ENCODE measurements at places on chromosomes 6 and 20.

DNA sequence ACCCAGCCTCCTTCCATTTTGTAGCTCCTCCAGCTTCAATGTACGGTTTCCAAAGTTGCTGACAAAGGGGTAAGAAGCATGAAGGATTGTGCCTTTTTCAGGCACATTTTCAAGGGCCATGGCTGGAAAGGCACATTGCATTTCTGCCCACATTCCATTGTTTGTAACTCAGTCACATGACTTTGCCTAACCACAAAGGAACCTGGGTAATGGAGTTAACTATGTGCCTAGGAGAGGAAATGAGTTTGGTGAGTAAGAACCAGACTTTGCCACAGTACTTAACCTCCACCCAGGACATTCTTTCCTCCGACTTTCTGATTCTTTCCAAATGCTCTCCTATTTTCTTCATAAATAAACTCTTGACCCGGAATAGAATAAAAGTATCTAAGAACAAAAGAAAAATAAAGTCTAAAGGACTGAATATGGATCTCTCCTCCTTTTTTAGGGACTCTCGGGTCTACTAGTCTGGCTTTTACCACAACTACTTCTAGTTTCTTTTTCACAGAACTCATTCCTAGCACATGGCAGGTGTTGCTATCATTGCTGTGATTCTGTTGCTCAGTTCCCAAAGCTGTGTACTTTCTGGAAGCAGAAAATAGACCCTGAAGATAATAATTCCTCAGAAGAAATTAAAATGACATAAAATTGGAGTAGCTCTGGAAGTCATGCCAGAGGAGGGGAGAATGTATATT lies 81.5 kb upstream of the ISM1 start:
- no peak for DNase-seq

- no peak for DNase-seq
These were observed 67.8 kb downstream of the TNFRSF21 start for GRCh38 chr6:47241742-47242482.

- DNase-seq = no peak
These were observed 255.6 kb upstream of the ZFP64 start for GRCh38 chr20:52447225-52447551.

DNA sequence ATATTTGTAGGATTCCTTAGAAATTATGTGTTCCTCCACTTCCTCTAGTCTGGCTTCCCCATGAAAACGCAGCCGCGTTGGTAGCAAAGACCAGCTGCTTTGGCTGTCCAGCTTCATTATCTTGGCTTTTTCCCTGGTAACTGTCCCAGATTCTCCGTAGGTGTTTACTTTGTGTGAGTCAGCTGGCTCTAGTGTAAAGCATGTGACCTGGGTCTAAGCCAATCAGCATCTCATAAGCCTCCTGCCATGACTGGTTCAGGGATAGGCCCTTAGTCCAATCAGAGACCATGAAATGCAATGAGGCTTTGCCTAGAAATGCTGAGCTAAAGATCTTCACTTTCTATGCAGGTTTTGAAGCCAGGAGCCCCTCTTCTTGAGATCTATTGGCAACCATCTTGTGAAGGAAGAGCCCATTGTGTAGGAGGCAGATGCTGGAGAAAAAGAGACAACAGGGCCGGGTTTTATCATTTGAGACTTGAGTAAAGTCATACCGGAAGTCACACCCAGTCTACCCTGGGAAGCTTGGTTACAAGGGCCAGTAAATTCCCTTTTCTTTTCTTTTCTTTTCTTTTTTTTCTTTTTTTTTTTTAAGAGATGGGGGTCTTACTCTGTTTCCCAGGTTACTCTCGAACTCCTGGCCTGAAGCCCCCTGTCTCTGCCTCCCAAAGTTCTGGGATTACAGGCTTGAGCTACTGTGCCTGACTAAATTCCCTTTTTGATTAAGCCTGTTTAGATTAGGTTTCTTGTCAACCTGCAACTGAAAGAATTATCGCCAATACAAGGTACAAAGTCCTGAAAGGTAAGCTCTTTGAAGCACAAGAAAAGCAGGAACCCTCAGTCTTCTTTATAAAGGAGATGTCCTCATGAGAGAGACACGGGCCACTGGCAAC lies 256.5 kb upstream of the RREB1 start:
- DNase-seq = no peak

- peak; percentile 24 for DNase-seq
These were observed 15.7 kb downstream of the C6orf15 start for GRCh38 chr6:31096656-31097055.

DNA sequence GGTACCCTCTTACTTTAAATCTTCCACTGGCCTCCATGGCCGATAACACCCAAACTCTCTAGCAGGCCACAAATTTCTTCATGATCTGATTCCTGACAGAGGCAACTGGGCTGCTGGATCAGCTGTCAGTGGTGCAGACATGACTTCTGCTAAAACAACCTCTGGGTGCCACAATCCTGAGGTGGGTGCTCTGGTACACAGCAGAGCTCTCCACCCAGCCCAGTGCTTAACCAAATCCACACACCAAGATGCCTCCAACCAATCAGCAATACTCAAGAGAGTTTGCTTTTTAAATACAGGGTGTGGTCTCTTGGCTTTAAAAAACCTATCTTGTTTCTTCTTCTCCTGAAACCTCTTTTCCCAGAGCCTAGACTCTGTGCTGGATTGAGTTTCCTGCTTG lies 126.6 kb upstream of the SPACA1 start:
- no peak for DNase-seq

GRCh38 chr6:3290149-3290930 lies 31.6 kb downstream of the PSMG4 start:
- no peak for DNase-seq

DNA sequence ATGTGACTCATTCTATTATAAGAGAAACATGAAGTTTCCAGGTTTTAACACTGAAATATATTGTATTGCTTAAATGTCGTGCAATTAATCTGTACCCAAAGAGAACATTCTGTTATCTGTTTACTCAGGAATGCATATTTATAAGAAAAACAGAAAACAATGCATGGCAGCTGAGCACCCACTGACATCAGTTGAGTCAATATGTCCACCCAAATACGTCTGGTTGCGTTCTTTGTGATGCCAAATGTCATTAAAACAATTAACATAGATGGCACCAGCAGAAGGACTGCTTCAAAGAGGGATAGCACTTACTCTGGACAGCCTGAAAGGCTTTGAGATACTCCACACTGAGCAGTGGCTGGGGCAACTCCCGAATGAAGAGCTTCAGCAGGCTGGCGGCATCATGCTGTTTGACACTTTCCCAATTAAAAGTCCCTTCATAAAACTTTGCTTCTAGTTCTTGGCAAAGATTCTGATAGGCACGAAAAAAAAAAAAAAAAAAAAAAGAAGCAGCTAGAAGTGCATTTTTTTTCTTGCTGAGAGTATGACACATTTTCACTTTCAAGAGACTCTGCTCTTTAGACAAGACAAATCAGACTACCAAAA lies 102.3 kb downstream of the ARHGAP18 start:
- no peak for DNase-seq

- DNase-seq = peak; percentile 90
These were observed 14.9 kb upstream of the MATN4 start for GRCh38 chr20:45322952-45323383.

GRCh38 chr6:106154326-106154725 lies 68.2 kb downstream of the PRDM1 start:
- no peak for DNase-seq

DNA sequence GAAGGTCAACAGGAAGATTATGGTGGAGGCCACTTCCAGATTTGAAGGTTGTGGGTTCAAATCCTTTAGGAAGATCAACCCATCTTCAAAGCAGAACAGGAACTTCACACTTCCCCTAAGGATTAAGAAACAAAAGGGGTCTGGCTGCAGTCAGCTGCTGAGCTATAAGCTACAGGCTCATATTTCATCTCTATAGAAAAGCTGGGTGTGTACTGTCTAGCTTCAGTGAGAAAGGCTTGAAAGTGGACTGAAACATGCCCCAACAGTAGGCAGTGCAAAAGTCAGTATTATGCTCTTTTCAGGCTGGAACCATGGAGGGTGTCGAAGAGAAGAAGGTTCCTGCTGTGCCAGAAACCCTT lies 60.1 kb upstream of the SPDEF start:
- peak; percentile 21 for DNase-seq

DNA sequence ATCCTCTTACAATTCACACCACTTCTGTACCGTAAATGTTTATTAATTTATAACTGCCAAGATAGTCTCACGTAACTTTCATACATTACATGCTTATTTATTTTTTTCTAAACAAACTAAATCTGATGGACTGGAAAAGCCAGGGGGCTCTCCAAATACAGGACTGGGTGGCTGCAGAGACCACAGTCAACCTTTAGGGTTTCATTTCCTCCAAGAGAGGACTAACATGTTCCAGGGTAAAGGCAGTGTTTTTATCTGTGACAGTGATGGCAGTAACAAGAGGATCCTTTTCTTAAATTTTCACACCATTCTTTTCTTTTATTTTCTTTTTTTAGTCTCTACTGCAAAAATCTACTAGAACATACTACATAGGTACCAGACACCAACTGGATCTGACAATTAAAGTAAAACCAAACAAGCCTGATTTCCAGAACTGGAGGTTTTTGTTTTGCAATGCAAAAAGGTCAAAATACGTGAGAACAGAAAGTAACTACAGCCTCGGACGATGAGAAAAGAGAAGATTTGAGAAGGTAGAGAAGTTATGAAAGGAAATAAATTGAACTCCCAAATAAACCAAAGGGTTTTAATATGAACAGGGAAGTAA lies 1.2 kb downstream of the LMBRD1 start:
- DNase-seq = peak; percentile 48

- peak; percentile 60 for DNase-seq
These were observed 50.6 kb upstream of the TBC1D7 start for GRCh38 chr6:13378669-13379590.

GRCh38 chr6:32181915-32182529 lies 2.0 kb downstream of the AGER start:
- DNase-seq = peak; percentile 85

GRCh38 chr20:11901127-11901526 lies 16.6 kb upstream of the BTBD3 start:
- DNase-seq = no peak

DNA sequence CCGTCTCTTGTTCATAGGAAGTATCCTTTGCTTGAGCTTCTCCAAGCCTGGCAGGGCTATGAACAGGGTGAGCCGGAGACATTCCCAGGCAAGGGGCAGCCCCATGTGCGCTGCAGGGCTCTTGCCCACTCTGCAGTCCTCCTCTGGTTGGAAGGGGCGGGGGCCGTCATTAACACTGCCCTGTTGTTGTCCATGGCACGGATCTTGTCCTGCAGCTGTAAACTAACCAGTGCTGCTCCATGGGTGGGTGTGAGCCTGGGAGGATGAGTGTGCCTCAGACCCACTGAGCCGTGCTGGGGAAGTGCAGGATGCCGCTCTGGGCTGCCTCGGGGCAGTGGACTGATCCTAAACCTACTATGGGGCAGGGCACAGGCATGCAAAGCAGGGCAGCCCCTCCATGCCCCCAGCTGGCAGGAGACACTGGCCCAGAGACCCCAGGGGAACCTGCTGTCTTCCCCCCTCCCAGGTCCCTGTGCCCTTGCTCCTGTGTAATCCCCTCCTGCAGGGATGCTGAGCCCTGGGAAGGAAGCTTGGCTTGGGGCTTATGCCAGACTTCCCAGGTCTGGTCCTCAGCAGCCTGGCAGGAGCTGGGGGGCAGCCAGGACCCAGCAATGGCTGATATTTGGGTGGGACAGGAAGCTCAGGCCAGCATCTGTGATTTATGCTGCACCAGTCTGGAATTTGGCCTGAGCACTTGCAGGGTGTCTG lies 8.5 kb downstream of the EBF4 start:
- no peak for DNase-seq

DNA sequence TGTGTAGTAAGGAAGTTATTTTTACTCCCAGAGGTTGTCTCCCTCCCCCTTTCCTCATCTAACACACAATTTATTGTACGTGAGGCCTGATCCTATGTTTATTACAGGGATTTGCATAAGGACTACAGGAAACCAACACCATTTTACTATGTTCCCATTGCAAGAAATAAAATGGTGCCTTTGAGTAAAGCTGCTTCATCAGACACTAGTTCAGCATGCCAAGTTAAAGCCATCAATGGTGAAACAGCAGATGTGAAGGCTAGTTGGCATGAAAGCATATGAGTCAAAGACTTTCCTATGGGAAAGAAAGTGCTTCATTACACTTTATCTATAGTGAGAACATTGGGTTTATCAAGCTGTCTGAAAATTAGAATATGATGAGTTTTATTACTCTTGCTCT lies 543.0 kb downstream of the GRIK2 start:
- no peak for DNase-seq

GRCh38 chr6:136016228-136017225 lies 165.0 kb downstream of the PDE7B start:
- no peak for DNase-seq

DNA sequence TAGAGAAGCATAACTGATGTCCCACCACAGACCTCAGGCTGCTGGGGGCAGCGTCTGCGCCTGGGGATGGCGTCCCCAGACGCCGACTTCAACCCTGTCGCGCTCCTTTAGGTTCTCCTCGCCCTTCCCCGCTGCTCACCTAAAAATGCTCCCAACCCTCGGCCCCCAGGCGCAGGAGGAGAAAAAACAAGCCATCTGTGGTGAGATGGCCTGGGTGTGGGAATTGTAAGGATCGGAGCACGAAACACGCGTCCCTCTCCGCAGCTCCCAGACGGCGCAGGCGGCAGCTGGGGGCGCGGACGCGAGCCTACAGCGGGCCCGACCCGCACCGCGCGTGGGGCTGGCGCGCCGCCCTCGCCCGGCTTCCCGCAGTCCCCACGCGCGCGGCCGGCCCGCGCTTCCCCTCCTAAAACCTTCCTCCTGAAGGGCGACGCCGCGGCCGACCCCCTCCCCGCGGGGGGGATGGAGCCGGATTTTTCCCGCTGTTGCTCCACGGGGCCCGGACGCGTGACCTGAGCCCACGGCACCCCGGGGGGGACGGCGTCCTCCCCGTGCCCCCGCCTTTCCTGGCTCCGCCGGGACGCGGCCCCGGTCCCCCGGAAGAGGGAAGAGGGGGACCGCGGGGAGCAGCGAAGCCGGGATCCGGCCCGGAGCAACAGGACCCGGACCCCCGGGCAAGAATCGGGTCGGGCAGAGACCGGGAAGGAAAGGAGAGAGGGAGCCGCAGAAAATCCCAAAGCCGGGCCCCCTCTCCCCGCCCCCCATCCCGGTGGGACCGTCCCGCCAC lies 611 bp downstream of the EPB41L2 start:
- DNase-seq = peak; percentile 40

DNA sequence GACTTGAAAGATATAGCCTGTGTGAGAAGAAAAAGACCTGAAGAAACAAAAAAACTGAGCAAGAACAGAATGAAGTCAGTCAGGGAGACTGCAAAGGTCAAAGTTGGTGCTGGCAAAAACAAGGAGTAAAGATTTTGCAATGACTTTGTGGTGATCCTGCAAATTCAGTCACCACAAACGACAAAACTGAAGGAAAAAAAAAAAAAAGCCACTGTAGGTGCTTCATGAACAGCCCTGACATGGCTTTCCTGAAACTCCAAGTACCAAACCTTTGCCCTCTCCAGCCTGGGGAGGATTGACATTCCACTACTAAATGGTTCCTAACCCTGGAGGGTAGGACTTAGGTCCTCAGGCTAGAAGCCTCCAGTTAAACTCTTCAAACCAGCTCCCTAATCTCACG lies 114.7 kb upstream of the BEND3 start:
- no peak for DNase-seq
